ENCODE measurements at places on chromosomes 13 and 19.

GRCh38 chr13:21095311-21095710 is 33.9 kb upstream of the LATS2 start:
- no peak for DNase-seq

DNA sequence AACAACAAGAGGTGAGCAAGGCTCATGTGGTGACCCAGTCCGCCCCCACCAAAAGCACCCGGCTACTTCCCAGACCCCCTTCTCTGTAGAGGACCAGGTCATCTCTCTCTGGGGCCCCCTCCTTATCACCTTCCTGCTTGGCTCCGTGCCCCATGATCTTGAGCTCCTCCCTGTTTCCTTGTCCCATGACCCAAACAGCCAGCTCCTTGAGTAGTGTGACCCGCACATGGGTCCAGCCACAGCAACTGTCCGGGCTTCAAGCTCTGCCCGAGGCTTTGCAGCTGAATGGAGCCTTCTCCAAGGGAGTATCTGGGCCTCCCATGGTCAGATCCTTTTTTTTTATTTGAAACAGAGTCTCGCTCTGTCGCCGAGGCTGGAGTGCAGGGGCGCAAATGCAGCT is 61.8 kb downstream of the MYO9B start:
- no peak for DNase-seq

- DNase-seq = no peak
Measured at GRCh38 chr13:112804374-112804773, 114.5 kb downstream of the ATP11A start.

DNA sequence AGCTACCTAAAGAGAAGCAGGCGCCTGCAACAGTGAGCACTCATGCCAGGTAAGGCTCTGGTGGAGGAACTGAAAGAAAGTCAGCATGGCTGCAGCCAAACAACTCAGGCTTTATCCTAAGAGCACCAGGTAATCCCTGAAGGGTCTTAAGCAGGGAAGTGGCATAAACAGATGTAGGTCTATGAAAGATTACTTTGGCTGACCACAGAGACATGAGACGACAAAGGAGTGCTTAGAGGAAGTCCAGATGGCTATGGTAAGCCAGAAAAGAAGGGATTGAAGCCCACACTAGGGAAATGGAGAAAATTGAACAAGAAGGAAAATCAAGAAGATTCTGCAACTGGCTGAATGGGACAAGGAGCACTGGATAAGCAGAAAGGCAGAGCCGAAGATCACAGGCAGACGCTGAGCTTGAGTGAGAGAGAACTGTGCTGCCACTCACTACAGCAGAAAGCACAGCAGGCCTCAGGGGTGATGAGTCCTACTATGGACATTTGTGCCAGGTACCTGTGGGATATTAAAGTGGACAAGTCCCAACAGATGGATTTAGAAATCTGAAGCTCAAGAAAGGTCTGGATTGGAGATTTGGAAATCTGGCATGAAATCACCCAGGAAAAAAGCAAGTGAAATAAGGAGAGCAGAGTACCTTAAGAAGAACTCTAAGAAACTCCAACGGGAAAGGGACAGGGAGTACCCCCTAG is 4.2 kb downstream of the RCBTB1 start:
- DNase-seq = peak; percentile 89

DNA sequence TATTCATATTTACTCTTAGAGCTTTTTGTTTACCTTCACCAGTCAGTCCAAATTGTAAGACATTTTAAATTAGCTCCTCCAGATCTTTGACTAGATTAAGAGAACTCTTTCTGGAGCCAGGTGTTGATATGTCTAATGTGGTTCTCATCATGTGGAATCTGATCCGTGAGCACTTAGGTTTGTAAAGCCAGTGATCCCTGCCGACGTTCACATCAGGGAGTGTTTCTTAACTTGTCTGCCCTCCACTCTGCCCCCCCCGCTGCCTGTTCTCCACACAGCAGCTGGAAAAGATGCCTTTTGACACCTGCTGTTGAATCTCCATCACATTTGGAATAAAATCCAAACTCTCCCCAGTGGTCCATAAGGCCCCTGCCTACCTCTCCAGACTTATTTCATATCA is 17.7 kb downstream of the METTL21C start:
- DNase-seq = no peak

DNA sequence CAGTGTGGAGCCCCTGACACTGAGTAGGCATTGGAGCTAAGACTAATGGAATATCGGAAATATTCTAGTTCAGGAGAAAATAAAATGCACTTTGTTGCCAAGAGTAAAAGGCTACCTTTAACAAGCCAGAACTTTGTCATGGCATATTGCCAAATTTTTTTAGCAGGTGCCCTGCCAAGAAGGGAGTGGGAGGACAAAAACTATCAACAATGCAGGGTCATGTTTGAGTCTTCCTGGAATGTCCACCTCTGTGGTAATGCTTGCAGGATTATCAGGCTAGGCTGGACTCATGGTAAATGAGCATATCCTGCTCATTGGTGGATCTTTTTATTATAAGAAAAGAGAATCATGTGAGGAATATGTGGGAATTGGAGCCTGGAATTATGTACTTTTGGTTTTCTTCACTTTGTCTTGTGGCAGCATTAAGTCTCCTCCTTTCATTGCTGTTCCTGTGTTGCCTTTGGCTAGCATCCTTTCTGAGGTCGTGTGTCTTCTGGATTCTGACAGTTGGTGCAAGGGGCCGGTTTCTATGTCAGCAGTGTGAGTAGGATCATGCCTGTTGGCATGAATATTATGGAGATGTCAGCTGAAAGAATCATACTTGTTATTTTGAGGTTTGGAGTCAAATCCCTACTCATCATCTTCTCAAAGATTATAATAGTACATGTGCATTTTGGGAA is 122.9 kb upstream of the SPRY2 start:
- DNase-seq = no peak

DNA sequence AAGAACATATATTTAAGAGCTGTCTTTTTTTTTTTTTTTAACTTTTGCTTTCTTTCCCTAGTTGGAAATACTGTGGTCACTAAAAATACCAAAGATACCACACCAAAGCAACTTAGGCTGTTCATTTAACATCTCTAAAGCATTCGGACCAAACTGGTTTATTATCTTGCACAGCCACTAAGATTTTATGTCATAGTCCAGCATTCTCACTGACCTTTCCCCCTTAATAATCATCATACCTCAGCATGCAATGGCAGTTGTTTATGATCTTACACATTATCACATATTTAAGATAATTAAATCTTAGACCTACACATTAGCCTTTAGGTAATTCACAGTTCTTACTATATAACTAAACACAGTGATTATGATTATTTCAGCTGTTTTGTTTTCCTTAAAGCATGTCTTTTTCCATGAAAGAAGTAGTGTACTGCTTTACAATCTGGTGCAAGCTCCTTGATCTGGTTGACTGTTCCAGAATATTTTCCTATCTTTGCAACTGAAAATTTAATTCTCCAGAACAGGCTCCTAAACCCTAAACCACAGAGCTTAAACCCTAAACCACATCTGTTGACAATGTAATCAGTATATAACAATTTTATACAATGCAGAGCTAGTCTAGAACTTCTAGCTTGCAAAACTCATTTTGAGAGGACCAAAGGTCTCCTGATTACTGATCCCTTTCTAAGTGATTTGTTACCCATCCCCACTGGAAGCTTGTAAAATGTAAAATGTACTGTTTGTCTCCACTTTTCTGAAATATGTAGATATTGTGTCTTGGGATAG is 74.2 kb downstream of the CDK8 start:
- no peak for DNase-seq

GRCh38 chr19:14015524-14016035 is 9.5 kb upstream of the RFX1 start:
- no peak for DNase-seq

DNA sequence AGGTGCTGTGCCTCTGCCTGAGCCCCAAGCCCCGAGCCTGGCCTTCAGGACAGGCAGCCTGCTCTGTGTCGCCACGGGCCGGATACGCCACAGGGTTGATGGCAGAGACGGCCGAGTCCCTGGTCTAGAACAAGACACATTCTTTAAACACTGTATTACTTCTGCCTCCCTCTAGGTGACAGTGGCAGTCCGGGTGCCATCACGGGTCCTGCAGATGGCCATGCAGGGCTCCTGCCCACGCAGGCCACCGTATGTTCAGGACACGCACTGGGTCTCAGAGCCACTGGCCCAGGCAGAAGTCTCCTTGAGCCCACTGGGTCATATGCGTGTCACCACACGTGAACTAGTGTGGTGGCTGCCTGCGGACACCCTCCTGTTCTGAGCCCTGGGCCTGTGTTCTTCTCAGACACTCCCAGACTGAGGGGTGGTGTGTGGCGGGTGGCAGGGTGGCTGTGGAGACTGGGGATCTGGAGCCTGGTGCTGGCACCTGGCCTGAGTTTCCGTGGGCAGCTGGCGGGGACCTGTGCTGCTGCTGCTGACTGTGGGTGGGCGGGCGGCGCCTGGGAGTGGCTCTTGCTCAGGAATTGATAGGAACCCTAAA is 4.4 kb downstream of the PLEKHJ1 start:
- no peak for DNase-seq

- DNase-seq = no peak
Measured at GRCh38 chr19:44284968-44285367, 19.9 kb downstream of the ZNF235 start.

GRCh38 chr13:25225970-25226369 is 53.9 kb upstream of the AMER2 start:
- DNase-seq = no peak

GRCh38 chr13:105491345-105491744 is 1044.1 kb downstream of the EFNB2 start:
- DNase-seq = no peak

DNA sequence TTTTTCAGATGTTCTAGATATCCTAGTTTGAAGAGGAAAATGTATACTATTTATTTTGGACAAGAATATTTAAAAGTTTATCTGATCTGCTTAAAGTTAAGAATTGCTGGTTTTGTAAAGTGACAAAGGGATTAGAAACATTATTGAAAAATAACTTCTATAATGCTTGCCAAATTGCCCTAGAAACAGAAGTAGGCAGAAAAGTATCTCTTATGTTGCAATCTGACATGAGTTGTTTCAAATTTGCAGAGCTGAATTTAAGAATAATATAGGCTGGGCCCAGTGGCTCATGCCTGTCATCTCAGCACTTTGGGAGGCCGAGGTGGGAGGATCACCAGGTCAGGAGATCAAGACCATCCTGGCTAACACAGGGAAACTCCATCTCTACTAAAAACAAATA is 777.1 kb downstream of the LIG4 start:
- DNase-seq = no peak

DNA sequence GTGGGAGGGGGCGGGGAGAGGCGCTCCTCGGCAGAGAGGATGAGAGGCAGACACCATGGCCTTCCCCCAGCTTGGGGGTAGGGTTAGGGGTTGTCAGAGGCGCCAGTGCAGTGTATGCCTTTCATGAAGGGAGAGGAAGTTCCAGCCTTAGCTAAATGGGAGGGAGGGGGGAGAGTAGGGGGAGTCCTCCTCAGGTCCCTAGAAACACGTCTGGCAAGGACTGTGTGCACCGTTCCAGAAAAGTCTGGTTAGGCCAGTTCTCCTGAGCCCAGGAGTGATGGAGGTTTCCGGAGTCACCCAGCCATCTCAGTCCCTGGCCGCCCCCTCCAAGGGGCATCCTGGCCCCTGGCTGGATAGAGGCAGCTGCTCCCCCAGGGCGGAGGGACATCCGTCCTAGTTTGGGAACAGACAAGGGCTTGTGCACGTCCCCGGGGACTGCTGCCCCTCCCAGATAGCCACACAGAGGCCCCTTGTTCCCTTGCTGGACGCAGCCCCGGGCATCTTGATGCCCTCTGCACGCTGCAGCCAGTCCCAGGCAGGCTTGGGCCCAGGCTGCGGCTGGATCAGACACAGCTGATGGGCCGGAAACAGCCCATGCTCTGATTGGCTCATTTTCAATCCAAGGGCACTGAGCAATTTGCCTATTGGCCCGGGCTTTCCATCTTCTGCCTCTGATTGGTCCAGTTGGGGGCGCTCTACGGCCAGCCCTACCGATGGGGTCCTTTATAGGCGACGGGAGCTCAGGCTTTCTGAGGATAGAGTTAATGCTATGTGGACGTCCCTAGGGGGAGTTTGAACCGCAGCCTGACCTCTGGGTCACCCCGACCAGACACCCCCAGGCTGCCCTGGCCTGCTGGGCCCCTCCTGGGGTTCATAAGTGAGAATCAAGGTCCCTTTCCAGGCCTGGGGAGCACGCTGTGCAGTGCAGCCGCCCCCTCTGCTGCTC is 3.8 kb downstream of the S1PR2 start:
- DNase-seq = no peak

- DNase-seq = no peak
Measured at GRCh38 chr13:106462710-106463109, 72.8 kb downstream of the EFNB2 start.

DNA sequence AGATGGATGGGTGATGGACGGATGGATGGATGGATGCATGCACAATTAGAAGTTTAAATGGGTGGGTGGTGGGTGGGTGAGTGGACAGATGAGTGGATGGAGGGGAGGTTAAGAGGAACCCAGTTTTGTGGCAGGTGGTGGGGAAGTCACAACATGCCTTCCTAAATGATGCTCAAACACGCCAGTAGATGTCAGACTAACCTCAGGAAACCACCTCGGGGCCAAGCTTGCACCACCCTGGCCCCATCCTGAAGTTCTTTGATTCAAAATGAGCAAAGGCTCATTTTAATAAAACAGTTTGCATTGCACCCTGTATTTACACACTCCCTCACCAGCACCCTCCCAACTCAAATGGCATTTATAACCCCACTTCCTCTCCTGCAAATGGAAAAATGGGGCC is 91.4 kb upstream of the CACNA1A start:
- peak; percentile 45 for DNase-seq

Measured in NCI-H524 treated with DMSO at 0.1 percent for 48 hours (cell line).